Dermis microvascular lymphatic vessel endothelial cell (primary cell): ENCODE measurements at places on chromosomes 2 and 18.

DNA sequence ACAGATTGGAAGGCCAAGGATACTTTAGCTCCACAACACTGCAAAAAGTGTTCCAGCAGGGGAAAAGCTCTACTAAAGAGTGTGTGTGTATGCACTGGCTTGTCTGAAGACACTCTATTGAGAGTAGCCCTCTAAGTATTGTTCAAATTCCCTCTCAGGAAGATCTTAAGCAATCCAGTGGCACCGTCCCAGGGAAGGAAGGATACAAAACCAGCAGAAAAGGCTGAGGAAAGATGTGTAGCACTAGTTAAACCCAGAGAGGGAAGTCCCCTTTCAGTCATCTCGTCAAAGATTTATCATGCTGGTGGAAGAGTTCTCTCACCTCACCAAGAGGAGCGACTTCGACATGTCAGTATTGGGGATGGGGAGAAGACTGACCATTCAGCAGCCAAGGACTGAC, 50.5 kb downstream of the DHRS9 start:
- no peak for DNase-seq

DNA sequence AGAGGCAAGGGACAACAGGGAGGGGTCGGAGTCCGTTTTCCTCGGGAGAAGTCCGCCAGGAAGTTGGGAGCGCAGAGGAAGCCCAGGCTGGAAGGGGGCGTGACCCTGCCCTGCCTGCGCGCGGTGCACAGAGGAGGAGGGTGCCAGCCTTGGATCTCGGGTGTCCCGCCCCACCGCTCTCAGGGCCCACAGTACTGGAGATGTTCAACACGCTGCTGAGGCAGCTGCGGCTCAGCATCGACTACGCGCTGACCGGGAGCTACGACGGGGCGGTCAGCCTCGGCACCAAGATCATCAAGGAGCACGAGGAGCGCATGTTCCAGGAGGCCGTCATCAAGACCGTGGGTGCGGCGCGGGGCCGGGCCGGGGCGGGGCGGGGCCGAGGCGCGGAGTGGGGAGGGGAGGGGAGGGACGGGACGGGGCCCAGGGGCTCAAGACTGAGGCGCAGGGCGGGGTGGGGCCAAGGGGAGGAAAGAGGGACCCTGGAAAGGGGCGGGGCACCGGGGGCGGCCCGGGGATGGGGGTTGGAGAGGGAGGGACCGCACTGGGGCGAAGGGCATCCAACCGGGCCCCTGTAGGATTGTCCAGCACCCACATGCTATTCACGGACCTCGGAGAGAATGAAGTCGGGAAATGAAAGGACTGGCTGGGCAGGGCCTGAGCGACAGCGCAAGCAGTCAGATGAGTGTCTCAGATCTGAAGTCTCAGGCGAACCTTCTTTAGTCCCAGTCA, 36.6 kb downstream of the POMC start:
- no peak for DNase-seq

- no peak for DNase-seq
These were observed 28.3 kb downstream of the BCL2 start for GRCh38 chr18:63291278-63291677.

- DNase-seq = no peak
These were observed 87.5 kb downstream of the TFCP2L1 start for GRCh38 chr2:121197369-121198091.

DNA sequence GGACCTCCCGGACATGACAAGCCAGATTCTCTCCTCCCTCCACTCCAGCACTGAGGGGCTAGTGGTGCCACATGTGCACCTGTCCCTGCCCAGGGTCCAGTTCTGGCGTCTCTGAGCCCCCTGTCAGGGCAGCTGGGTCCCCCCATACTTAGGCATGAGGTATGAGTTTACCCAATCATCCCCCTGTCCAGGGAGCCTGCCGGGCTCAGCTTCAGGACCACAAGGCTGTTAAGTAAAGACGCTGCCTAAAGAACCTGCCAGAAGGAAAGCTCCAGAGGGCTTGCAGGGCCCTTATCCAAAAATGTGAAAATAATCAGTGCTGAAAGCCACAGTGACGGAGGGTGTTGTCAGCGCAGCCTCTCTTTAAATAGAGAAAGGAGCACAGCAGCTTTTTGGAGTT, 40.0 kb downstream of the SH3BP4 start:
- DNase-seq = no peak

- no peak for DNase-seq
These were observed 449.4 kb upstream of the HS6ST1 start for GRCh38 chr2:128768041-128768440.

DNA sequence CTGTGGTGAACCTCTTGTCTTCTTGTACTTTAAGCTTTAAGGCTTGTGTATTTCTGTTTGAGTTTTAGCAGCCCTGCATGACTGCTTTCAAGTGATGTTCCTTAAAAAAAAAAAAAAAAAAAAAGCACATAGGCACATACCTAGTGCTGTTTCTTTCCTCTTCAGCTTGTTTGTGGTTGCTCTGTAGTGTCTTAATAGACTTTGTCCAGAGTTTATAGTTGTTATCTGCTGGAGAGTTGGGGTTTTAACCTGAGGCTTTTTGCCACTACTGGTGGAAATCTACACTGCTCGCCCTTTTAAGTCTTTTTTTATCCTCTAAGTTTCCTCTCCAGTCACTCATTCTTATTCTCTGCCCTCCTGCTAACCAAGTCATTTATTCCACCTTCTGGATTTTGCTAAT, 34.5 kb downstream of the AGFG1 start:
- DNase-seq = no peak

DNA sequence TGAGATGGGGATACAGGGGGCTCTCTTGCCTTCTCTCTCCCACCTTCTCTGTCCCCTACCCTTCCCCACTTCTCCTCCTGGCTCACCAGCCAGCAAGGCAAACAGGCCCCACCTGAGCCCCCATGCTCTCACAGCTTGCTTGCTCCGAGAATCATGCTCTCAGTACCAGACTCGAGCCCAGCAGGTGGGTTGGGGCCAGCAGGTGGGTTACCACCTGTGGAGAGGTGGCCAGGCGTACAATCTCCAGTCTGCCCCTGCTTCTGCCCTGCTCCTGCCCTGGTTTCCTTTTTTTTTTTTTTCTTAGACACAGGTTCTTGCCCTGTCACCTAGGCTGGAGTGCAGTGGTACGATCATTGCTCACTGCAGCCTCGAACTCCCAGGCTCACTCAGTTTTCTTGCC, 214.5 kb downstream of the SH3RF3 start:
- DNase-seq = no peak

- DNase-seq = peak; percentile 26
These were observed 92.5 kb upstream of the MAP2 start for GRCh38 chr2:209331291-209331844.

DNA sequence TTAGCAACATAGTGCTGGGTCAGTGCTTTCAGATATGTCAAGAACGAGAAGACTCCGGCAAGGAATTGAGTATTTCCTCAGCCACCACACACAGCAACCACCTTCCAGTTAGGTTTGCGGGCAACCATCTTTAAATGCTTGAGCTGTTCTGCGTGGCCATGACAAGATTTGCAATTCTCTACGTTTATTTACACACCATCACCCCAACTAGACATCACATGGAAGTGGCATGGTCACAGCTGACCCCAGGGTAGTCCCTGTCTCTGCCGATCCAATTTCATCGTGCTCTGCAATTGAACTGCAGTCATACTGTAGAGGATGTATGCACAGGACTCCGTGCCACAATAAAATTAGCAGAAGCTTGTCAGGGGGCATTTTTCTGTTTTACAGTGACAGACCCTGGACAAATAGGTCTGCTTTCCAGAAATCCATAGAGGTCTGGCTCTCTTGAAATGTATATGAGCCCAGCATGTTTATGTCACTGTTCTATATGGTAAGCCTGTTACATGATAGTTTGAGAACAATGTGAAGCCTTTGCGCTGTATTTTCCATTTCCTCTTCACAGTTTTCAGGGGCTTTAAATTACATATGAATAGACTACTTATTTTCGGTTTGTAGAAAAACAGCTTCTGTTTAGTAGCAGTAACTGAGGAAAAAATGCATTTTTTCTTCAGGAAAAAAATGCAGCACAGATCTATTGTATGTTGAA, 605.2 kb downstream of the NR4A2 start:
- no peak for DNase-seq

- DNase-seq = no peak
These were observed 194.5 kb downstream of the LOXHD1 start for GRCh38 chr18:46462523-46462922.

GRCh38 chr2:191389288-191389687, 144.1 kb downstream of the MYO1B start:
- no peak for DNase-seq

- peak; percentile 76 for DNase-seq
These were observed 529 bp downstream of the SEMA4C start for GRCh38 chr2:96869281-96869821.

DNA sequence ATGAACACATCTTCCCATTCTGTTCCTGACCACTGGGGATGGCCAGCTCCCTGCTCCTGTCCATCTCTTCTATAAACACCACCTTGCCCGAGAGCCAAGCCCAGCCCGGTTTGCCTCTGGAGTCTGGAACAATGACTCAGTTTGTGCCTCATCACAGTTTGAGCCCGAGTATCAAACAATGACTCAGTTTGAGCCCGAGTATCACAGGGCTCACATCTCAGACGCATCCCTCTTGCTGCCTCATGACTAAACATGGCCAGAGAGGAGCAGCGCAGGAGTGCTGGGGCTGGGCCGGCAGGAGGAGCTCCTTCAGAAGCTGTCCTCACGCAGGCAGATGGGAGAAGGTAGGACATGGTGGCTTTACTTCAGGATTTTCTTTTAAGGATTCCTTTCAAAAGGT, 68.7 kb downstream of the PXDN start:
- no peak for DNase-seq

DNA sequence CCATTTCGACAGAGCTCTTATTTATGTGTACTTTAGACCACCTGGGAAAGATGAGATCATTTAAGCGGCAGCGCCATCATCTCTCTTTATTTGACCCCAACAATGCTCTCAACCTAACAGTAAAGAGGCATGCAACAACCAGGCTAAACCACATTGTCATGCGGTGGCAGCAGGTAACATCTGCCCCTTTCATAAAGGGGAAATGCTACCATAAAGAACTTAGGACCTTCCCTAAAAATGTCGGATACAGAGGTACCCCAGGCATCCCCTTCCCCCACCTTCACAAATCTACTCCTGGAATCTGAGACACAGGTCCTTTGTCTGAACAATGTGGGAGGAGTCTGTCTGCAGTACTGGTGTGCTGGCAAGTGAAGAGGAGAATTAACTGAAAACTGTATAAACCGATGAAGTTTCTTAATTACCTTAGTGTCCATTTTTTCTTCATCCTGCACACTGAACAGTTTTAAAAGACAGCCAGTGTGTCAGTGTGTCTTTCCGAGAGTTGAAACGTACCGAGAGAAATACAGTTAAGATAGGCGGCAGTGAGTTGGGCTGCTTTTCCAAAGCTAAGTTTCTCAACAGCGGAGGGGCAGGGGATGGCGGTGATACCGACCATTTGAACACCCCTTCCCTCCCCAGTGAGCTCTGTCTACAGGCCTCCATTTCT, 1.9 kb downstream of the MEX3C start:
- DNase-seq = peak; percentile 76

GRCh38 chr2:3459185-3460015, 59.9 kb downstream of the ADI1 start:
- no peak for DNase-seq

DNA sequence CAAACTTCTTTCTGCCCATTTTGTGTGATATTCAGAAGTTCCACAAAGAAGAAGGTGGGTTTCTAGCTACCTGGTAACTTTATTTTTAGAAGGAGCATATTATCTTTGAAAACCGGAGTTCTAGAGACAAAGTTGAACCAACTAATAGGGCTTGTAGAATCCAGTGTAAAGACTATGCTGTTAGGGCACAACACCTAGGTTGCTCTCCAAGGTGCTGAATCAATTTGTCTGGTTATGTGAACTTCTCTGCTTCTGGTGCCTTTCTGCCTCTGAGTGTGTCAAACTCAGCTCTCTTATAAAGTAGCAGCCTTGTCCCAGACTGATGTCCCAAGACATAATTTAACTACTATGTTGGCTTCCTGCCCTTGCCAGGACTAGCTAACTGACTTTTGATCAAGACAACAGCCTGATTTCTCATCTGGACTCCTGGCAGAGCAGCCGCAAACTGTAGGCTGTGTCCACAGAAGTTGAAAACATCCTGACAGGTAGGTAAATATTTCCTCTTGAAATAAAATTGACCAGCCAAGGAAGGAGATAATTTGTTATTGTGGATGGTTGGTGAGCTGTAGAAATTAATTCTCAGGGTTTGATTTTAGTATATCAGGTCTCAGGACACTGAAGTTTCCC, 119.4 kb downstream of the CYRIA start:
- peak; percentile 68 for DNase-seq

GRCh38 chr2:14126846-14127245, 505.7 kb upstream of the LRATD1 start:
- no peak for DNase-seq
